ENCODE measurements at places on chromosomes 12 and 14.

GRCh38 chr12:57536597-57536942 lies 10.4 kb downstream of the DCTN2 start:
- DNase-seq, result no peak

- no peak for DNase-seq
Measured at GRCh38 chr12:26705851-26706250, 127.1 kb downstream of the ITPR2 start.

DNA sequence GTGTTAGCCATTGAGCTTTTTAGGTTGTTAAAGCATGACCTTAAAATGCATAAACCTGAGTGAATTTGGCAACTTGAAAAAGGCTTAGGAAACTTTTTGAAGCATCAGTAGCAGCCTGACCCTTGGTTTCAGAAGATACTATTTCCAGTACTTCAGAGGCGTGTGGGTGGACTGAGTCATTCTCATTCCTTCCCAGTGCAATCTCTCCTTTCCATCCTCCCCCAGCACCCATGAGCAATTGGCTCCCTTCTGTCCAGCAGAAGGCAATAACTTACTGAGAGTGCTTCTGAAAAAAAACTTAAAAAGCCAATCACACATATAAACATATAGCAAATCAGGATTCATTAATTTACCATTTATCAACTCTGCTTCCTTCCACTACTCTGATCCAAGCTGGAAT lies 299.3 kb upstream of the STXBP6 start:
- no peak for DNase-seq

GRCh38 chr14:50272498-50272897 lies 39.5 kb downstream of the L2HGDH start:
- no peak for DNase-seq

DNA sequence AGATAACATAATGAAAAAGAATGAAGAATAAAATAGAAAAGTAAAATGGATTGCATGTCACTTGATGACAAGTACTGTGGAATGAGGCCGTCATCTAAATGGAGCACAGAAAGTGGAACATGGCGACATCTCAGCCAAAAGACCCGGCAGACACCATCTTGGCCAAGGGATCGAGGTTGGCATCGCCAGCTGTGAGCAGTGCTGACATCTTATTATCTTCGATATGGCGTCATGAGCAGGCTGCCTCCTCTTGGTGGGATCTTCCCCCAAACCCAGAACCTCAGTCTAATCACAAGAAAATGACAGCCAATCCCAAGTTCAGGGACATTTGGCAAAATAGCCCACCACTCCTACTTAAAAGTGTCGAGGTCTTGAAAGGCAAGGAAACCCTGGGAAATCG lies 15.1 kb downstream of the SERPINA5 start:
- no peak for DNase-seq

DNA sequence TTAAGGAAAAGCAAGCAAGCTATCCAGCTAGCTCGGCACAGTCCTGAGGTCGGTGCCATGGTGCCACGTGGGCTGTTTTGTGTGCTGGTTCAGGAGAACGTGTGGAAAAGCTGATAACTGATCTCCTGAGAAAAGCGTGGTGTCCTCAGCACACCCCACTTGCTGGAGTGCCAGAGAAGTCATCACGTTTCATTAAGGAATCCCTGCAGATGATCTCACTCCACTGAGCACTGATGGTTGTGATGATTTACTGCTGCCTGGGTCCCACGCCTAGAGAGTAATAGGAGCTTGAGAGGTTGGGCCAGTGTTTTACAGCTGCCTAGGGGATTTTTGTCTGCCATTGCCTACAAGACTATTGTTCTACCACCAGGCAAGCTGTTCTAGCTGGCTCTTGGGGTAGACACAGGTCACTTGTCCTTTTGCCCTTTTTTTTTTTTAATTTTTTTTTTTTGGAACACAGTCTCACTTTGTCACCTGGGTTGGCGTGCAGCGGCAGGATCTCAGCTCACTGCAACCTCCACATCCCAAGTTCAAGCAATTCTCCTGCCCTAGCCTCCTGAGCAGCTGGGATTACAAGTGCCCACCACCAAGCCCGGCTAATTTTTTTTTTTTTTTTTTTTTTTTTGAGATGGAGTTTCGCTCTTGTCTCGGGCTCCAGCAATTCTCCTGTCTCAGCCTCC lies 42.3 kb upstream of the EVL start:
- no peak for DNase-seq

DNA sequence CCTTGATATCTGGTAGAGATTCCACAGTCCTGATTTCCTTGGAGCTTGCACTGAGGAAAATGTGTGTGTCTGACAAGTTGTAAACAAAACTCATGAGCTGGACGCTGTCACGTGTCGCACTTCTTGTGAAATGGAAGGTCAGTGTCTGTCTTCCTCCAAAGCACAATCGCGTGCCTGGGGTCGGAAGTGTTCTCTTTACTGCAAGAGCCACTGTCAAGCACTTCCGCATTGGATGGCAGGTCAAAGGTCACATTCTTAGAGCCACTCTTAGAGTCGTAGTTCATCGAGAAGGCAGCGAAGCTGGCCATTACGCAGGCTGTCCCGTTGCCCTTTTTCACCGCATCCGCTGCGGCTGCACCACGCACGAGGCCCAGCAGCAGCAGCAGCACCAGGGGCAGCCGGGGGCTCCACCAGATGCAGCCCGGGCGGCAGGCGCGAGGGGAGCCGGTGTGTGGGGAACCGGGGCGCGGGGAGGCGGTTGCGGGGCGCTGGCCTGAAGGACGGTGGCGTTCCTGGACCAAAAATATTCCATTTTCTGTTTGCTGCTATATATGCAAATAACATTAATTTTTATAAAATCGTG lies 45.0 kb downstream of the LRTM2 start:
- no peak for DNase-seq

DNA sequence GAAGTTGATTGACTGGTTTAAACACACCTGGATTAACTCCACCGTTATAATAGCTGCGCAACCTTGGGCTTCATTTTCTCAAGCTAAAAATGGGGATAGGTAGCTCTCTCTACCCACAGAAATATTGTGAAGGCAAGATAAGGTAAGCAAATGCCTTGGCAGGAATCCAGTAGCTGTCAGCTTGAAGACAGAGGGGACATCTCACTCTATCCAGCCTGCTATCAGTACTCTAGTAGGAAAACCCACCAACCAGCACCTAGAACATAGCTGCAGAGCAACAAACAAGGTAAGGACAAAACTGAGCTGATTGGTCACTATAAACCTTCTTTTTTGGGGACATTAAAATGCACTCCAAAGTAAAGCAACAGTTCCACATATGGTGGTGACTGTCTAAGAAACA lies 7.7 kb downstream of the CSRP2 start:
- no peak for DNase-seq

- DNase-seq, result no peak
Measured at GRCh38 chr12:62660756-62661155, 194.1 kb downstream of the MON2 start.

DNA sequence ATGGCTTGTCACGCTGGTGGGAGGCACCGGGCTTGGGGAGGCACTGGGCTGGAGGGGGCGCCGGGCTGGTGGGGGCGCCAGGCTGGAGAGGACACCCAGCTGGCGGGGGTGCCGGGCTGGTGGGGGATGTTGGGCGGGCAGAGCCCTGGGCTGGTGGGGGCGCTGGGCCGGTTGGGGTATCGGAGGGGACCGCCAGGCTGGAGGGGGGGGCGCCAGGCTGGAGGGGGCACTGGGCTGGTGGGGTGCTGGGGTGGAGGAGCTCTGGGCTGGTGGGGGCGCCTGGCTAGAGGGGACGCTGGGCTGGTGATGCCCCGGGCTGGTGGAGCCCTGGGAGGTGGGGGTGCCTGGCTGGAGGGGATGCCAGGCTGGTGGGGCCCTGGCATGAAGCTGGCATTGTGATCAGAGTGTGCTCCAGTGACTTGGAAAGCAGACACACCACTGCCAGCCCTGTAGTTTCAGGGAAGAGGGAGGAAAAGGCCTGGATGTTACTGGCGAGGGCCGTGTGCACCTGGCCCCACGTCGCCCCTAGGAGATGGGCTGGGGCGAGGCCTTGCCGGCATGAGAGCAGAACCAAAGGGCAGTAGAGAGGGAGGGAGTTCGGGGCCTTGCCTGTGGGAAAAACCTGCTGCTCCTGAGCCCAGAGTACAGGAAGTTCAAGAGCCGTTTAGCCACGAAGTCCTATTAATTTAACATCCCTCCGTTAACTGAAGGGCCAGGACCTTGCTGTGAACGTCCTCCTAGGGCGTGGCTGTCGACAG lies 13.1 kb downstream of the TEDC1 start:
- DNase-seq, result no peak

- no peak for DNase-seq
Measured at GRCh38 chr14:58414845-58415244, 12.5 kb downstream of the TIMM9 start.

GRCh38 chr12:118448341-118448740 lies 72.0 kb downstream of the SUDS3 start:
- no peak for DNase-seq

- no peak for DNase-seq
Measured at GRCh38 chr12:80187660-80188090, 88.3 kb downstream of the OTOGL start.

- DNase-seq, result no peak
Measured at GRCh38 chr12:88538250-88538649, 42.0 kb downstream of the KITLG start.

GRCh38 chr14:45270031-45270430 lies 17.0 kb upstream of the MIS18BP1 start:
- DNase-seq, result no peak

DNA sequence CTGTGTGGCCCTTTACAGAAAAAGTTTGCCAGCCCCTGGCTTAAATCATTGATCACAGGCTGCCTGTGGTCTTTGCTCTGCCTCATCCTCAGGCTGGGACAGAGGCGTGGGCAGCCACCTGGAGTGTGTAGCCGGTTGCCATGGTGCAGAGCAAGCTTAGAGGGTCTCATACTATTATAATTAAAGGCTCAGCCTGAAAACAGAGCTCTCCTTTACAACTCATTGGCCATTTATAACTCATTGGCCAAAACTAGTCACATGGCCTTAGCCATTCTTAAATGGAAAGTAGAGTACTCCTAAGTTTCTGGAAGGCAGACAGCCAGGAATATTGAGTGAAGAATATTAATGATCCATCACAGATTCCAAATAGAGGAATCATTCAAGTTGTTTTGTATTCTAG lies 3.0 kb downstream of the HSP90B1 start:
- no peak for DNase-seq

DNA sequence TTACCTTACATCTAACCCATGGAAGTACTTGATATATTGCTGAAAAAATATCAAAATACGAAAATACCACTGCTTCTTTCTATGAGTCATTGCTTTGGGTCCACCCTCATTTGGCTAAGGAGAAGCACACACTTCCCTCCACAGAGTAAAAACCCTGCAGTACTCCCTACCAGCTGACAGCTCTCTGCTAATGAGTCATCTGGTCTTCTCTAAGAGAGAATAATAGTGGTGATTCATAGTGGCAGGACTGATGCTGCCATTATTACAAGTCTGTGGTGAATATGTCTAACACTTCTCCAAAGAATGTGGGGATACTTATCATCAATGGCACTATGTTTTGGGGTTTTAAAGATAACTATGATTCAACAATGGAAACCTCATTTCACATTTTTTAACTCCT lies 90.7 kb downstream of the PPFIA2 start:
- DNase-seq, result no peak

- DNase-seq, result no peak
Measured at GRCh38 chr14:88931321-88932110, 107.1 kb downstream of the TTC8 start.

DNA sequence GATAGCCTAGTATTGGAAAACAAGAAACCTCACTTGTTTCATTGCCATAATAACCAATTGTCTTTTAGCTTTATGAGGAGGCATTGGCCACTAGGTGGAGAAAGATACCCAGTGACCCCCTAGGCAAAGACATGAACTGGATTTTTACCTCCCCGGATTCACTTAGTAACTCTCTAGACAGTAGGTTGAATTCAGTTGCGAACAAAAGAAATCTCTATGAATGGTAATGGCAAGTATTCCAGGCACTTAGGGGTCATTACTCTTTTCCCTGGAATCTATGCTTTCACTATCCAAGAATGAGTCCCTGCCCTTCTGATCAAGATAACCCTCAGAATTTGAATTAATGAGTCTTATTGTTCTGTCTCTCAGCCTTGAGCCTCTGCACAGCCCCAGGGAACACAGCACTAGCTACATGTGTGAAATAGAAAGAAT lies 29.5 kb upstream of the RHOJ start:
- DNase-seq, result no peak

DNA sequence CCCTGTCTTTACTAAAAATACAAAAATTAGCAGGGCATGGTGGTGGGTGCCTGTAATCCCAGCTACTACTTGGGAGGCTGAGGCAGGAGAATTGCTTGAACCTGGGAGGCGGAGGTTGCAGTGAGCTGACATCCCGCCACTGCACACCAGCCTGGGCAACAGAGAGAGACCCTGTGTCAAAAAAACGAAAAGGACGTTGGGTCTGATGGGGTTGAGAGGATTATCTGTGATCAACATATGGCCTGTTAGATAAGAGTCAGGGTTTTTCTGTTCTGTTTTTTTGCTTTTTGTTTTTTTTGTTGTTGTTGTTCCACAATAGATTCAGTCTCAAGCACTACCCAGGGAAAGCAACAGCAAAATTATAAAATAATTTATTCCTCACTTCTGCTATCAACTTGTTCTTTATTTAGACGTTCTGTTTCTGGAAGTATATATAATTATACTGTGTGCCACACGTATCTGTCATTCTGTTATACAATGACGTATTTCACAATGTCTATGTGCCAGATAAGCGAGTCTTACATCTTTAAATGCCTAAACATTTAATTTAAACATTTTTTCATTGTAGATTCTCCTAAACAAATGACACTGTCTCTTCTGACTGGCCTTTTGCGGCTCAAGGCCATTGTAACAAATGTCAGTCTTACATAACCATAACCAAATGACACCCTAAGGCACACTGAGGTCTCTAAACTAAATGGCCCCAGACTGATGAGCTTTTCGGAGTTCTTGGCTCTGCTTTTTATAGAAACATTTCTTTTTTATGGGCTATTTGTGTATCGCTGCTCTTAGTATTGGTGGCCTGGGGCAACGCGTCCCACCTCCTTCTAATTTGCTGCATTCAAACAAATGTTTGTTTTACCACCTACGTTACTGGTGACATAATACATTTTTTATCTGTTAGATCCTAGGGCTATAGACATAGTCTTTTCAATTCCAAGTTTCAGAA lies 7.2 kb upstream of the P2RX4 start:
- DNase-seq, result no peak

DNA sequence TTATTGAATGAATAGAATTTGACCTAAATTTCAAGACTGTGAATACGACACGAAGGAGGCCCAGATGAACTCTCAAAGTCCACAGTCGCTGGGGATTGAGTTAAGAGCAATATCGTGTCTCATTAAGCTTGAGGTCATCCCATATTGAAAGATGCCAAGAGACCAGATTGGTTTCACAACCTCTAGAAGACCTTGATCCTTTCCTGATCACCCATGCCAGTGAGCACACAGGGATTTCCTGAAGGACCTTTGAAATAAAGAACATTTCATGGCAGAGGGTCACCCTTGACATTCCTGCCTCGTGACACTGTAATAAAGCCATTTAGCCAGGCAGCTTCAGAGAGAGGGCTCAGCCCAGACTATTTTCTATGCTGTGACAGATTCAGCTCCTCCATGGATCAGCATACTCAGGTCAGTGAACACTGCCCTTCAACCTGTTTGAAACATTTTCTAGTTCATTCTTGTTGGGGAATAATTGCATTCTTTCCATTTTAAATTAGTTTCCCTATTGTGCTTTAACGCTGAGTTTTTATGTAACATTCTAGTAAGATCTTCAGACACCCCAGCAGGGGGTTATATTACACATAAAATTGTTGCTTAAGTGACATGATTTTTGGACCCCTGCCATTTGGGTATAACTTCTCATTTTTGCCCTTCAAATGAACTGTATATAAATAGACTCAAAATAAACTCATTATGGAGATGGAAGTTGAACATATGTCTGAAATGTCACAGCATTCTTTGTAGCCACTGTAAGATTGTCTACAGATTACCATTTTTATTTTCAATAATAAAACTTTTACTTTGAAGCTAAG lies 213.2 kb downstream of the C12orf50 start:
- no peak for DNase-seq

Data from DND-41 (cell line).